Activated T-cell treated with anti-CD3 and anti-CD28 coated beads, Interleukin-2, amount 50 U/mL, for 4 hours (primary cell): ENCODE measurements at places on chromosomes 7 and 10. TPM values are rescaled to one million over a fixed set of nuclear protein-coding genes. Genes with fewer than 3 reads are reported as not detected.

DNA sequence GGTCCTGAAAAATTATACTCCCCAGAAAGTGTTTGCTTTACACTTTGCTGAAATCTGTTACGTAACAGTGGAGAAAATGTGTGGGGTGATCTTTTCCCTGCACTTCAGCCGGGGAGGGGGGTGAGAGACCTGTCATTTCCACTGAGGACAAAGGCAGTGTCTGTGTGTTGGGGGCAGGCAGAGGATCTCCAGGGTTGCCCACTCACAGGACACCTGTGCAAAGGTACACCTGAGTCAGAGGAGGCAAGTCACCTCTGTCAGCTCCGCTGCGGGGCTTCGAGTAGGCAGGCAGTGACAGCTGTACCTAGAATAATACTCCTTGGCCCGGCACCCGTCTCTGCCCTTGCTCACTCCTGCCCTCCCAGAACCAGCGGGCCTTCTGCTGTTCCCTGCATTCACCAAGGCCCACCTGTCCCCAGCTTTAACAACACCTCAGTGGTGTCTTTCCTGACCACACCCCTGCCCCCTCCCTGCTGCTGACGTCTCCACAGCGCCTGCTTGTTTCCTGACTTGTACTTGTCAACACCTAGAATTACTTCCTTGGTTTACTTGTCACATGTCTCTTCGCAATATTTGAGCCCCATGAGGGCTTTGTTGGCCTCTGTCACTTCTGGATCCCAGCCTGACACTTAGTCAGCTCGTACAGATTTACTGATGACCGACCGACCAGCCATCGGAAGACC, 159.2 kb downstream of the NEURL1 start:
- no peak for DNase-seq

DNA sequence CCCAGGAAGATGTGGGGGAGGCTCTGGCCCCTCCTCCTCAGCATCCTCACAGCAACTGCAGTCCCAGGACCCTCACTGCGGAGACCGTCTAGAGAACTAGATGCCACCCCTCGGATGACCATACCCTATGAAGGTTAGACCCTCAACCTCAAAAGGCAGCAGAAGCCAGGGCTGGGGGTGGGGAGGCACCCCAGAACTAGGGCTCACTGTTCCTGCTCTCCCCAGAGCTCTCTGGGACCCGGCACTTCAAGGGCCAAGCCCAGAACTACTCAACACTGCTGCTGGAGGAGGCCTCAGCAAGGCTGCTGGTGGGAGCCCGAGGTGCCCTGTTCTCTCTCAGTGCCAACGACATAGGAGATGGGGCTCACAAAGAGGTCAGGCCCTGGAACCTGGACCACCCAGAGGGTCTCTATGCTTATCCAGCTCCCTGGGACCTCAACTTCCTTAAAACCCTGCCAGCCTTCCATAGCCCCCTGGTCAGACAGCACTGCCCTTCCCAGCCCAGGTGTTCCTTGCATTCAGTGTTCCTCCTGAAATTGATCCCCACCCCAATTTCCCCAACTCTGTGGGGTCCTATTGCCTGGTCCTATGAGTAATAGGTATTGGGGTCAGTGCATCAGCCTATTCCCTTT, 3.7 kb downstream of the SEMA4G start:
- DNase-seq = no peak

DNA sequence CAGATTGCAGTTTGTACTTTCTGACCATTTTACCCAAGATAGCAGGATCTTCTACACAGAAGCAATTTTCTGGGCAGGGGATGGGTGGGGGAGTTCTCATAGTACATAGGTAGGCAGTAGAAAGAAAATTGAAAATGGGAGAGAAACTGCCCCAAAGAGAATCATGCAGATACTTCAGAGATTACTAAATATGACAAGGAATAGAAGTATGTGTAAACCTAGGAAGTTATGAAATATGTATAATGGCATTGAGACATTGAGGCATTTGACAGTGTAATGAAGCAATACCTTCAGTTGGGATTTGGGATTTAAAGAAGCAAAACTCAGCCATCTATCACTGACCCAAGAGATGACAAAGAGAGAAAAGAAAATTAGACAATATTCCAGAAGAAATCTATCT, 233.0 kb downstream of the PTN start:
- DNase-seq = no peak

GRCh38 chr7:157876469-157877285, 539.9 kb downstream of the DNAJB6 start:
- no peak for DNase-seq

GRCh38 chr10:105743343-105744056, 1102.4 kb downstream of the SORCS3 start:
- DNase-seq = no peak

Gene ABCC2
- 1.5 TPM for total RNA-seq

Gene WDFY4
- 0.89 TPM for total RNA-seq
